Right renal pelvis (tissue), 4 donors: ENCODE measurements at places on chromosomes 2 and 18. TPM values are rescaled to one million over a fixed set of nuclear protein-coding genes. Genes with fewer than 3 reads are reported as not detected.

DNA sequence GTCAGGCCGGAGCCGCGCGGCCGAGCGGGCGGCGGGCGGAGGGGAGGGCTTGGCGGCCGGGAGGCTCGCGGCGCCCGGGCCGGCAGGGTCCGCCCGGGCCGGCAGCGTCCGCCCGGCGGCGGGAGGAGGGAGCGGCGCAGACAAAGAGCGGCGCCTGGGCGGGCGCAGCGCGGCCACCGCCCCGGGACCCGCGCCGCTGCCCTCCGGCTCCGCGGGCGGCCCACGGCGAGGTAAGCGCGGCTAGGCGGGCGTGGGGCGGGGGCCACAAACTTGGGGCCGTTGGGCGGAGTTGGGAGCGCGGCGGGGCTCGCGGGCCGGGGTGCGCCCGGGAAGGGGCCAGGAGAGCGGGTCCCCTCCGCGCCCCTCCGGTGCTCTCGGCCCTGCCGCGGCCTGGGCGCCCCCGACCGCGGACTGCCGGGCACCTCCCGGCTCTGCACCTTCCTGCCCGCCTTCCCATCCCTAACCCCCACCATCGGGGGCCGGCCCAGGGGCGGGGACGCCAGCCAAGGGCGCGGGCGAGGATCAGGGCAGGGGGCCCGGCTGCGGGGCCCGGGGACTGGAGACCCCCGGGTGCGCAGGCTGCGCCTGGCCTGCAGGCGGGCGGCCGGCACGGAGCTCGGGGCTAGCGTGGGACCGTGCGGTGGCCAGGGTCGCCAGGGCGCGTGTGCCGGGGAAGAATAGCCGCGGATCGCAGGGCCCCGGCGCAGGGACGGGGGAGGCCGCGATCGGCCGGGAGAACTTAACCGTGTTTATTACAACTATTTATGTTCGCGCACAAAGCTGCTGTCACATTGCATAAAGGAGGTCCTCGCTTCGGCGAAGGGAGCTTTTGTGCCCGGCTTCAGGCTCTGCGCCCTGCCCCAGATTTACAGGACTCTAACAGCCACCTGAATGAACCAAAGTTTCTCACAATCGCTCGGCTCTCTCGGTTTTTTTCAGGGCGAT lies at the start of gene NCK2:
NCK2 (plus strand) TSS at position 4 of the 945 bp plus-strand sequence. CDS start 110,152 bp downstream, outside the sequence.
- DNase-seq = peak; percentile 20

The FLACC1 gene
- polyA plus RNA-seq = 2.8 TPM

- DNase-seq = no peak
These were observed 75.7 kb downstream of the TTC21B start for GRCh38 chr2:165877565-165878550.

The PLCL1 gene
- polyA plus RNA-seq = 22.5 TPM

- no peak for DNase-seq
These were observed 214.2 kb upstream of the ACVR2A start for GRCh38 chr2:147630585-147630984.

DNA sequence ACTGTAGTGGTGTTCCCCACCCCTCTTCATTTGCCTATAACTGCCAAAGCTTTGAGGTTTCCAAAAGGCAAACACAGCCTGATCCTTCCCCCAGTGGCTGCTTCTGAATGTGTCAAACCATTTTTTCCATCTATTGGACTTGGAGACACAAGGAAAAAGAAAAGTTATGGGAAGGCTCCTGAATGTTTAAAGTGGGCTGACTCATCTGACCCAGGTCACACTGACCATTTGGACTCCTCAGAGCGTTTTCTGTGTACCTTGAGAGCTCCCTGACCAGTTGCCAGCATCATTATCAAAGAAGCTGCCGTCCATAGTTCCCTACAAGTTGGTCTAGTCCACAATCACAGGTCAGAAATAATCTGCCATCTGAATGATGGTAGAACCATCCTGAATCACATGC lies 123.4 kb upstream of the COL3A1 start:
- no peak for DNase-seq

The HRH4 gene
- polyA plus RNA-seq = 0.06 TPM

- no peak for DNase-seq
These were observed 215.3 kb downstream of the CALCRL start for GRCh38 chr2:187232749-187233148.

The GALNT5 gene
- 0.36 TPM for polyA plus RNA-seq

The CROCC2 gene
- polyA plus RNA-seq = not detected

The ARHGEF4 gene
- polyA plus RNA-seq = 6.1 TPM

DNA sequence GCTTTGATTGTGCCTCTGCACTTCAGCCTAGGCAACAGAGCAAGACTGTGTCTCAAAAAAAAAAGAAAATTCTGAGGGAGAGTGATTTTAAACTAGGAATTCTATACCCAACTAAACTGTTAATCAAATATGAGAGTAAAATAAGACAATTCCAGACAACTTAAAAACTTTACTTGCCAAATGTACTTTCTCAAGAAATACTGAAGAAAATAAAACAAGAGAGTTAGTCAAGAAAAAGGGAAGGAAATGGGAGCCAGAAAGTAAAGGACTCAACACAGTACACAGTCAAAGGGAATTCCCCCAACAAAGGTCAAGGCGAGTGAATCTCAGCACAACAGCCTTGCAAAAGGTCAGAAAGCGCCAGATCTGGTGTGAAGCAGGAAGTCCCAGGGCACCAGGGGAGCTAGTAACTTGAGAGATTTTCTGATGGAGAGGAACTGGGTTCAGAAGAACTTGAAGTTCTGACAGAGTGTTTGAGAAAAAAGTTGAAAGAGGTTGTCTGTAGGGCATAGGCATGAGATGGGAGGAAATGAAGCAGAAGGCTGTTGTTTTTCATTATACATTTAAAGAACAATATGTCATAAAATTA lies 22.6 kb upstream of the TBC1D8 start:
- no peak for DNase-seq

The PPP3R1 gene
- polyA plus RNA-seq = 72.6 TPM

The GKN2 gene
- polyA plus RNA-seq = not detected

The PLCD4 gene
- polyA plus RNA-seq = 7.4 TPM

DNA sequence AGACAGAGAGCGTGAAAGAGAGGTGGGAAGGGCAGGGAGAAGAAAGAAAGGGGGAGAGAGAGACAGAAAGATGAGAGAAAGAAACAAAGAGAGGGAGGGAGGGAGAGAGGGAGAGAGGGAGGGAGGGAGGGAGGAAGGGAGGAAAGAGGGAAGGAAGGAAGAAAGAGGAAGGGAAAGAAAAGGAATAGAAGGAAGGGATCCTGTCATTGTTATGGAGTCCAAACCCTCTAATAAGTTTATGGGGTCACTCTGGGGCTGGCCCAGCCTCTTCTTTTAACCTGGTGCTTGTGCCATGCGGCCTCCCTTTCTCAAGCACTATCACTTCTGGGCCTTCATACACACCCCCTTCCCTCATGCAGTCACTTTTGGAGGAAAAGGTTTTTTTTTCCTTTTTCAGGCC lies 58.5 kb downstream of the FAM161A start:
- DNase-seq = no peak

DNA sequence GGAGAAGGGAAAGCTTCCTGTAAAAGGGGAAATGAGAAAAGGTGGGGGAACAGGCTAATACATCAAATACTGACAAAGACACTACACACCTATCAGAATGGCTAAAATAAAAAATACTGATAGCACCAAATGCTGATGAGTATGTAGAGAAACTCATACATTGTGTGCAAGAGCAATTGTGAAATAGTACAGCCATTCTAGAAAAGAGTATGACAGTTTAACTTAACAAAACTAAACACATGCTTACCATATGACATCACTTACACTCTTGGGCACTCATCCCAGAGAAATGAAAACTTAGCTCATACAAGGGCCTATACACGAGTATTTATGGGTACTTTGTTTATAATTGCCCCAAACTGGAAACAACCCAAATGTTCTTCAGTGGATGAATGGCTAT lies 53.4 kb downstream of the ZNF638 start:
- no peak for DNase-seq

- no peak for DNase-seq
These were observed 3.3 kb upstream of the ABCA12 start for GRCh38 chr2:215141706-215142105.

The NOSTRIN gene
- polyA plus RNA-seq = 26.3 TPM

- no peak for DNase-seq
These were observed 1.2 kb downstream of the UGT1A9 start for GRCh38 chr2:233672886-233673285.

DNA sequence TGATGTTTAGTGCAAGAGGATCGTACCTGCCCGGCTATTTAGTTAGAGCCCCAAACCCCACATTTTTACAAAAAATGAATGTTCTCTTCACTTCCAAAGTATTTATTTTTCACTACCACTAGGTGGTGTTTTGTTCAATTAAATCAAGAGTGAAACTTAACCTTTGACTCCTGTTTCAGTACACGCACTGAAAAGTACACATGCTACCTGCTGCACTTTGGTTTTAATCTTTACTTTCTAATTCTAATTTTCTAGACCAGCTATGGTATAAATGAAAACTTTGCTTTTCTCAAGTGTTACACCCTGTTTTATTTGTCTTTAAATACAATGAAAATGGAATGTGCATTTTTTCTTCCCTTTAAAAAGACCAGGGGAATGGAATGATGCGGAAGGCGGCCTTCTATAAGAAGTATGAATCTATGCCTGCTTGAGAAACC lies 31.4 kb upstream of the CHN1 start:
- DNase-seq = no peak

GRCh38 chr2:228657807-228658402 lies 476.4 kb upstream of the SPHKAP start:
- no peak for DNase-seq

DNA sequence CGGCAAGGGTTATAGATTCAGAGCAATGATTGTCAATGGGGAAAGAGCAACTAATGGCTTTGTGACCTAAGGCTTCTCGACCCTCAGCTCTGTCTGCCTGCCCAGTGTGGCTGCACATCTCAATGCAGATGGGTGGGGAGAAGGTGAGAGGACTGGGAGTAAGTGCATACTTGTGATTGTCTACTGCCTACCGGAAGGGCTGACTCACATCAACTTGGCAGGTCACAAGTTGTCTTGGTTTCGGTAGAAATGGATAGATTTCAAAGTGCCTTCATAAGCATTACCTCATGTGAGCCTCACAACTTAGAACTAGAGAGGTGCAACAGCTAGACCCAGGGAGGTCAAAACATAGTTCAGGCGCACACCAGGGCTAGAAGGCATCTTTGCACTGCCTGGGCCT lies 29.4 kb downstream of the STAT1 start:
- DNase-seq = no peak

- DNase-seq = no peak
These were observed 68.8 kb upstream of the SERTAD2 start for GRCh38 chr2:64722291-64723044.

GRCh38 chr2:112896909-112897623 lies 13.9 kb upstream of the IL37 start:
- no peak for DNase-seq

DNA sequence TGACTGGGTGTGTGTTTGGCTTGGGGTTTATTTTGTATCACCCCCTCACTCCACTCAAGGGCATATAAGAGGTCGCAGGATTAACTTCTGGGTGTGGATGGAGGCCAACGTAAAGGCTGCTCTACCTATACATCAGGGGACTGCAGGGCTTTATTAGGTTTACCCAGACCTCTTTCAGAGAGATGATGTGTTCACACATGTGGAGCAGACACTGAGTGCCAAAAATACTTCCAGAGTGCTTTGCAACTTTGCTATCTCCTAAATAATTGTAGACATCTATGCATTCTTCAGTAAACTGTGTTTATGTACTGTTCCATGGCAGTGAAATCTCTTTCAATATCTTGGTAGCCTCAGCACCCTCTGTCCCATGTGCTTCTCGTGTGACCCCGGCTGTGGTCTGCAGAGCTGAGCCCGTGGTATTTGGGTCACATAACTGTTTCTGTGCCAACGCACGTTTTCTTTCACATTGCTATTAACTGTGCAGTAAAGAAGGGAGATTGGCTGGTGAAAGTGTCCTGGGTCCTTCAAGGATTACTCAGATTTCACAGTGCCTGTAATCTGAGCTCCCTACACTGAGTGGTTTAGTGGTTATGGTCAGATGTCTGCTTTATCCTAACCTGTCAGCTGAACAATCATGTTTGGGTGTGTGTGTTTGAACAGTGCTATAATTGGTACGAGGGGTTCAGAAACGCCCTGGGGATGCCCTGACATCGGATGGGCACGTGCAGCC lies 208.1 kb downstream of the VAPA start:
- no peak for DNase-seq

The DOK1 gene
- 8.3 TPM for polyA plus RNA-seq

GRCh38 chr2:201785135-201785534 lies 4.4 kb upstream of the ALS2 start:
- no peak for DNase-seq

DNA sequence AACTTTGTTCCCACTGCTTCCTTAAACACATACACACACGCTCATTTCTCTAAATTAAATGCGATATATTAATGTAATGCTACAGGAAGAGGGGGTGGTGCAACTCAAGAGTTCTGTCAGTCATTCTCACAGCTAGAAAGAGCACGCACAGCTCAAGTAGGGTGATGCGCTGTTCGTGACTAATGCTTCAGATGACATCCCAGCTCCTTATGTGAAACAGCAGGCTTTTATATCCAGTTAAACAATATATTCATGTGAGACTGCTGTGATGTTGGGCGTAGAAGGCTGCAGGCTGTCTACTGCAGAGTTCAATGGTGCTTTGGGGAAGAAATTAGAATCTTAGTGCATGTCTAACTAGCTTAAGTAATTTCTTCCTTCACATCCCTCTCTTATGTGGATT lies 912.6 kb upstream of the FSHR start:
- no peak for DNase-seq
